ENCODE measurements at places on chromosomes 7 and 10. TPM values are rescaled to one million over a fixed set of nuclear protein-coding genes. Genes with fewer than 3 reads are reported as not detected.

Gene ALOX5
- total RNA-seq, result 4.1 TPM

Gene PGAM2
- 2.6 TPM for total RNA-seq

Gene PRKG1
- total RNA-seq, result 0.80 TPM

Gene TBATA
- total RNA-seq, result not detected

Gene IKZF1
- total RNA-seq, result 2.1 TPM

Gene ERVW-1
- not detected for total RNA-seq

Gene ASNS
- 49.7 TPM for total RNA-seq

Gene ANKRD2
- total RNA-seq, result 0.56 TPM

Gene OR2A12
- not detected for total RNA-seq

Gene ADCY1
- total RNA-seq, result 0.40 TPM

Gene CCDC146
- total RNA-seq, result 6.7 TPM

Gene DPYSL4
- 1.6 TPM for total RNA-seq

Gene COPS6
- total RNA-seq, result 95.0 TPM

Gene P4HA1
- 7.8 TPM for total RNA-seq

Gene CASTOR2
- total RNA-seq, result 3.4 TPM

Gene ZNF789
- 4.2 TPM for total RNA-seq

Gene PSD
- 2.0 TPM for total RNA-seq

Gene SEC24C
- total RNA-seq, result 53.1 TPM

Gene ADCYAP1R1
- 0.12 TPM for total RNA-seq

Gene NAT16
- not detected for total RNA-seq
